ENCODE measurements at places on chromosomes 7 and 10.

DNA sequence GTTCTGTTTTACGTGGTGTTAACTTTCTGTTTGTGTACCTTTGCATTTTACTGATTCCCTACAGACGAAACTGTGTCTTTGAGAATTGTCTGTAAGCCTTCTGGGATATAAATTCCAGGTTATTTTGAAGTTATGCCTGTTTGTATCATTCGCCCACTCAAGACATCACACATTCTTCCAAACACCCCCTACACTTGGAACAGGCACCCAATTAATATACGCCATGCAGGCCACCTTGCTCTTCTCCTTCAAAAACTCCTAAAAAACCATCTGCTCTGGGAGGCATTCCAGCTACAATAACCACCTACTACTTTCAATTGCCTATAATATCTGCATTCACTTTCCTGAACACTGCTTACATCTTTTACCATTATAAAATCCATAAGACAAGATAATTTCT is 453.3 kb downstream of the DGKB start:
- no peaks in the 10 kb centered on the region for H3K36me3 ChIP-seq
- H3K4me3 ChIP-seq = no peak overlapping the region
- DNase-seq = no peak
- peaks cover 3% of the 10 kb centered on the region for H3K4me1 ChIP-seq

GRCh38 chr10:122243550-122243949 is 27.5 kb upstream of the BTBD16 start:
- peaks cover 22% of the 10 kb centered on the region for H3K36me3 ChIP-seq
- H3K27ac ChIP-seq = no peak overlapping the region
- no peaks in the 10 kb centered on the region for H3K27me3 ChIP-seq

GRCh38 chr7:30980194-30980593 is 16.4 kb downstream of the GHRHR start:
- no peak for DNase-seq
- peaks cover 74% of the 10 kb centered on the region for H3K27me3 ChIP-seq
- H3K4me1 ChIP-seq = peaks cover 2% of the 10 kb centered on the region

DNA sequence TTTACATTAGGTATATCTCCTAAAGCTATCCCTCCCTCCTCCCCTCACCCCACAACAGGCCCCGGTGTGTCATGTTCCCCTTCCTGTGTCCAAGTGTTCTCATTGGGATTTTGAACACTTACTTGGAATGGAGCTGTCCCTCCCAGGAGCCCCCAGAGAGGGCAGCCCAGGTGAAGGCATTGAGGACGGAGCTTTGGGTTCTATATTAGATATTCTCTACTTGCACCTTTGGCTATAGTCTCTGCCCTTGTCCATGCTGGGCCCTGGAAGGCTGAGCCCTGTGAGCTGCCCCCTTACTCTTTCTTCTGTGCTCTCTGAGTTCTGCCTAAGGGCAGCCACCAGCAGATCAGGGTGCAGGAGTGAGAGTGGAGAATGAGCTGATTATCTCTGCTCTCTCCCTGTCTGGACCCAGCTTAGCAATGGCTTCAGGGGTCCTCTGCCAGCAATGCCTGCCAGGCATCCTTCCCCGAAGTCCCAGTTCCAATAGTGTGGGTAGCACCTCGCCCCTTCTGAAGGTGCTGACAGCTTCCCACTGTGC is 11.2 kb downstream of the ADRA2A start:
- no peak overlapping the region for H3K27ac ChIP-seq
- H3K4me3 ChIP-seq = no peak overlapping the region
- DNase-seq = no peak
- no peaks in the 10 kb centered on the region for H3K36me3 ChIP-seq
- H3K4me1 ChIP-seq = no peaks in the 10 kb centered on the region

DNA sequence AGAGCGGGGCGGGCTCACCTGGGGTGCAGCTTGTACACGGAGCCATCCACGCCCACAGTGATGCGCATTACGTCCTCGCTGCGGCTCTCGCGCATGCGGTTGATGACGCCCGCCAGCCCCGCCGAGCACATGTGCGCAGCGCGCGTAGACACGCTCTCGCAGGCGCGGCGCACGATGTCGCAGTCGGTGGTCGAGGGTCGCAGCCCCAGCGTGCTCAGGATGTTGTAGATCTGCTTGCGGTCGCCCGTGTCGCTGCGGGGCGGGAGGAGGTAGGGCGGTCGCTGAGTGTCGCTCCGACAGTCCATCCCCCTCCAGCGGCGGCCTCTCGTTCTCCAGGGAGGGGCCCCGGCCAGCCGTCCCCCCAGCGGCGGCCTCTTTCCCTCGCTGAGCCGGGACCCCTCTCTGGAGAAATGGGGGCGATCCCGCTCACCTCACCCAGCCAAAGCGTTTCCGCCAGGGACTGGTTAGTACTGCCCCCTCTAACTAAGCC is 4.4 kb upstream of the MYL7 start:
- no peaks in the 10 kb centered on the region for H3K36me3 ChIP-seq
- peaks cover 21% of the 10 kb centered on the region for H3K4me1 ChIP-seq
- no peak overlapping the region for H3K27ac ChIP-seq
- H3K27me3 ChIP-seq = peaks cover 34% of the 10 kb centered on the region

GRCh38 chr7:116399819-116400218 is 99.7 kb upstream of the CAV2 start:
- peaks cover 22% of the 10 kb centered on the region for H3K4me1 ChIP-seq
- peak overlapping the region; percentile 68 for H3K27ac ChIP-seq
- no peaks in the 10 kb centered on the region for H3K36me3 ChIP-seq
- no peak overlapping the region for H3K4me3 ChIP-seq
- H3K27me3 ChIP-seq = no peaks in the 10 kb centered on the region

GRCh38 chr10:131852823-131853609 is 47.8 kb upstream of the PPP2R2D start:
- H3K36me3 ChIP-seq = no peaks in the 10 kb centered on the region
- H3K4me3 ChIP-seq = no peak overlapping the region
- H3K27me3 ChIP-seq = peaks cover 13% of the 10 kb centered on the region
- H3K4me1 ChIP-seq = no peaks in the 10 kb centered on the region
- peak; percentile 11 for DNase-seq
- H3K27ac ChIP-seq = no peak overlapping the region

- H3K27ac ChIP-seq = peak overlapping the region; percentile 76
- no peak for DNase-seq
- H3K4me3 ChIP-seq = no peak overlapping the region
- H3K27me3 ChIP-seq = no peaks in the 10 kb centered on the region
- H3K36me3 ChIP-seq = peaks cover 11% of the 10 kb centered on the region
- H3K4me1 ChIP-seq = peaks cover 58% of the 10 kb centered on the region
Measured at GRCh38 chr10:19826712-19827111, 10.5 kb downstream of the PLXDC2 start.

GRCh38 chr10:125152450-125153368 is 7.7 kb downstream of the CTBP2 start:
- H3K27ac ChIP-seq = peak overlapping the region; percentile 89
- peak overlapping the region; percentile 52 for H3K4me3 ChIP-seq
- DNase-seq = no peak
